Activated CD4-positive, alpha-beta T cell treated with anti-CD3 and anti-CD28 coated beads, Interleukin-2, amount 50 U/mL, for 1 hour (primary cell): ENCODE measurements at places on chromosomes 1 and 21.

- DNase-seq = no peak
Observed at GRCh38 chr1:216379441-216379840, 43.8 kb downstream of the USH2A start.

- no peak for DNase-seq
Observed at GRCh38 chr1:5936126-5936525, 56.1 kb downstream of the NPHP4 start.

DNA sequence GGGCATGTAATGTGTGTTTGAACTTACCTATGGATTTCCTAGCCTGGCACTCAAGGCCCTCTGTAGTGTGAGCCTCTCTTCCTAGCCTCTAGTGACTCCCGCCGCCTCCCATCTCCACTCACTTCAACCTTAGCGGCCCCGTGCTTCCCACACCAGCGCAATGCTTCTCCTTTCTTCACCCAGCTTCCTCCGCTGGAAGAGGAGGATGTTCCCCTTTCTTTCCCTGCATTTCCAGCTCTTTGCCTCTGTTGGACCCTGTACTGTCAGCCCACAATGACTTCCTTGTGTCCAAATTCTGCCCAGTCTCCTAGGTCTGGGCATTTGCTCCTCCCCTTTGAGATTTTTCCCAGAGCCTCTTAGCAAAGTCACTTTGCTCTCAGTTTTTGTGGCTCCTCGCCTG lies 138.1 kb upstream of the IRF2BP2 start:
- no peak for DNase-seq

DNA sequence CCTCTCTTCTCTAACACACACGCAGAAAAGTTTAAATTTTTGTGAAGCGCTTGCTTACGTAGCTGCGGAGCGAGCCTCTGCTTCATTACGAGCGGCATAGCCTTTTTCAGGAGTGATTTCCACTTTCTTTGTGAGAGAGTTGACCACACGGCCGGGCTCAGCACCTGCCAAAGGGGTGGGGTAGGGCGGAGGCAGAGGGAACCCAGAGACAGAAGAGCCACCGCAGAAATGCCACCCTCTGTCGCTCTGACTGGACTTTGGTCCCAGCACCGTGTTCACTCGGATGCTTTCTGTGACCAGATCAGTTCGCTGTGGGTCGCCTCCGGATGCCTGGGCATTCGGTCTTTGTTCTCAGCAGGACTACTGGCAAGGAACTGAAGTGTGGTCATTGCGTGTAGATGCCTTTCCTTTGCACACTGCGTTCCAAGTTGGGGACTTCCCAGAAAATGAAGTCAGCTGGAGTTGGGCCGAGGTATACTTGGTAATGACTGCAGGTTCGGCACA lies 883 bp downstream of the CHODL start:
- DNase-seq = no peak

DNA sequence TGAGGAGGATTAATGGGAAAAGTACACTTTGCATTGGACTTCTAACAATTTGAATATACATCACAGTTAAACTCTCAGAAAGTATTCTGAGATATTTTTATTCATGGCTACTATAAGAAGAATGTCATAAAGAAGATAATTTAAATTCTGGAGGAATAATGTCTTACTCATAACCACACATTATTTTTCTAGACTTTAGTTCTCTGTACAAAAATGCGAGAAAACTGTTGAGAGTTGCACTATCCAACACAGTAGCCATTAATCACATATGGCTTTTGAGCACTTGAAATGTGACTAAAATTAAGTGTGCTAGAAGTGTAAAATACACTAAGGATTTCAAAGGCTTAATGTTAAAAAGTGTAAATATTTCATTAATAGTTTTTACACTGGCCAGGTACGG lies 53.8 kb downstream of the CRB1 start:
- no peak for DNase-seq

DNA sequence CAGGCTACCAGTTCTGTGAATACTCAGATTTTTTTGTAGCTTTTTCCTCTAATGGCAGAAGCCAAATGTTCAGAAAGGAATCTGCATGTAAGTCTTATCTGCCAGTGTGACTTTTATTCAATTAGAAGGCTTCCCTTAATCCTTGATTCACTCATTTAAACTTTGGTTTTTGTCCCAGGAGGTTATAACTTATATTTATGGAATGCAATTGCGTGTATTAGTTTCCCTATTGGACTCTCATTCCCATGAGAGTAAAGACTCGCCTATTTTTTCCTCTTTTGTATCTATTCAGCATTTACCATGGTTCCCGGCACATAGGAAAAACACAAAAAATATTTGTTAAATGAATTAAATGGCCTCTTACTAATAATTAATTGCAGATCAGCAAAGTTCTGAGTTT lies 3.5 kb downstream of the NTMT2 start:
- DNase-seq = no peak

GRCh38 chr21:28674763-28675162 lies 317.9 kb downstream of the LTN1 start:
- DNase-seq = no peak

- DNase-seq = no peak
Observed at GRCh38 chr1:185250063-185250462, 67.0 kb downstream of the IVNS1ABP start.

DNA sequence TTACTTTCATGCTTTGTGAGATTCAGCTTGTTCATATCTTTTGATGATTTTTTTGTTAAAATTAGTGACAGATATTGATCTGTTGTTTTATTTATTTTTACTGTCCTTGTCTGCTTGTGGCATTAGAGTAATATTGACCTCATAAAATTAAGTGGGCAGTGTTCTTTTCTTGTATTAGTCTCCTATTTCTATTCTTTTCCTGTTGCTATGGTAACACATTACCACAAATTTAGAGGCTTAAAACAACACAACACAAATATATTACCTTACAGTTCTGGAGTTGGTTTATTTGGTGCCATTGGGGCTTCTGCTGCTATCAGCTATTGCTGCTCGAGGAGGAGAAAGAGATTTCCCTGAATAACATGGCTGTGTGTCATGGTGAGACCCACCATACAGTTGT lies 135.7 kb downstream of the C1orf94 start:
- no peak for DNase-seq

- DNase-seq = no peak
Observed at GRCh38 chr1:202272103-202272845, 69.5 kb downstream of the UBE2T start.

DNA sequence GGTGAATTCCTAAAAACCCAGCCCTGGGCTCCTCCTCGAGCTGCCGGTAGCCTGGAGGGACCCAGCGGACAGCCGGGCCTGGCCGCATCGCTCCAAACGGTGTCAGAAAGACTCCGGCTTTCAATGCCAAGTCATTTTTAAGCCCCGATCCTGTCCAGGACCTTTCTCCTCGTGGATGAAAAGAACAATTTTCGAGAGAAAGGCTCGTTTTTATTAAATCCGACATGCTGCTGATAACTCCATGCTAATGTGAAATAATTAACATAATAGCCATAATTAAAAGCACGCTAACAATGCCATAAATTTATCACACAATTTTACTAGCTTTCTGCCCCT lies 4.6 kb upstream of the FOXD3 start:
- DNase-seq = no peak

DNA sequence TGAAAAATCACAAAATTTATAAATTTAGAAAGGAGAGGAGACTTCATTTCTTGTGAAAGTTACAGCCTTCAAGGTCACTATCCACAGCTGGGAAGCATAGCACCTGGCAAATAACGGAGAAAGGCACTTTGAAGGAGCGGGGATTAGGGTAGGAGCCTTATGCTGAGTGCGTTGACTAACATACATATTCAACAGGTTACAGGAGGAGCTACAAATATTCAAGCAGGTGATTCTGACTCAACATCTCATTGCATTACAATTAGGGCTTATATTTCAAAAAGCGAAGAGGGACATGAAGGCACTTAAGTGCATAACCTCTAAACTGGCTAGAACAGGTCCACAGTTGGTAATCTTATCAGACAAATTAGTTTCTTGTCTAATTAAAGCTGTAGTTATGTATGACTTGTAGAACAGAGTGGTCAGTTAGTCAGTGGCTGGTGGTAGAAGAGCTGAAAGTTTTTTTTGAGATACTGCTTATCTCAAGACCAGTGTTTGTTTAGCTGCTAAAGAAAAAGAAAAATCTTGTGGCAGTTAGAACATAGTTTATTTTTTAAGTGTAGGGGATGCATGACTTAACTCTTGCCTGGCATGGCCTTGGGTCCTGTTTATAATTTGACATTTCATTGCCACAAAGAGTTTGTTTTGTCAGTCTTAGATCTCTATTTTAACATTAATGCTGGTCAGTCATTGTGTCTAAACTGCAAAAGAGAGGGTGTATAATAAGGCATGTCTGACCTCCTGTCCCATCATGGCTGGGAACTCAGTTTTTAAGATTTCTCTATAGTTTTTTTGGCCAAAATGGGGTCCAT lies 311.5 kb downstream of the DUSP10 start:
- DNase-seq = no peak

DNA sequence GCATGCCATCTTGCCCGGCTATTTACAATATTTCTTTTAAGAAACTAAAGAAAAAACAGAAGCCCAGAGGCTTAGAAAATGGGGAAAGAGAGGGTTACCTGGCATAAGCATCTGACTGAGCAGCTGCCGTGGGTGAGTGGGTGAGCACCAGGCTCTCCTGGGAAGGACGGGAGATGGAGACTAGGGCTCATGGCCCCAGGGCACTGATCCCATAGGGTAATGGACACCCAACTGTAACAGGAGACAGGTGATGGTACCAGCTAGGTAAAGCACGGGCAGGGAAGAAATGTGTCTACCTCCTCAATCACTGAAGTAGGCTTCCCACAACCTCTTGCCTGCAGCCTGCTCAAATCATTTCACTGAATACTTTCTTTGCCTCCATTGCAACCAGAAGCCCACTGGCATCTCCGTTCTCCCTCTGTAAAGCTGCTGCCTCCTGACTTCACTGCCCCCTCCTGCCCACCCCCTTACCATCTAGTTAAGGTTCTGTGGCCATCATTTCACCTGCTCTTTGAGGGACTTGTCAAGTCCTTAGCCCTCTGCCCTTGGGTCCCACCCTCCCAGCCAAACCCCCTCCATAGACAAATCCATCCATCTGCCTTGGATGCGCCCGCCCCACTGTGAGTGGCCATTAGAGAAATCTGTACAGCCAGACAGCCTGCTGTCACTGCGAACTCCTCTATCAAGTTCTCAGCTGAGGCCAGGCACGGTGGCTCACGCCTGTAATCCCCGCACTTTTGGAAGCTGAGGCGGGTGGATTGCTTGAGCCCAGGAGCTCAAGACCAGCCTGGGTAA lies 6.2 kb downstream of the TMEM125 start:
- DNase-seq = no peak

DNA sequence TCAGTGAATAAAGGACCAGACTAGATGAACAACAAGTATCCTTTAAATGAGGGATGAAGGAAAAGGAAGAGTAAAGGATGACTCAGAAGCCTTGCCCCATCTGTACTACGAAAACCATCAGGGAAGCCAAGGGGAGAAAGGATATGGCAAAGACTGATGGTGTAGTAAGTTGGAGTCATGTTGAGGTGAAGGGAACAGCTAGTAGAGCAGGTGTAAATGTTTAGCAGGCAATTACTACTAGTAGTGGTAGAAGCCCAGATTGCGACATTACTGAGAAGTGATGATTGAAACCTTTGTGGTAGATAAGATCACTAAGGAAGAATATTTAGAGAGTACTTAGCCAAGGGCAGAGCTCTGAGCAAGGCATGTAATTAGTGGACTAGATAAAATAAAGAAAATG lies 84.0 kb downstream of the PHTF1 start:
- no peak for DNase-seq

DNA sequence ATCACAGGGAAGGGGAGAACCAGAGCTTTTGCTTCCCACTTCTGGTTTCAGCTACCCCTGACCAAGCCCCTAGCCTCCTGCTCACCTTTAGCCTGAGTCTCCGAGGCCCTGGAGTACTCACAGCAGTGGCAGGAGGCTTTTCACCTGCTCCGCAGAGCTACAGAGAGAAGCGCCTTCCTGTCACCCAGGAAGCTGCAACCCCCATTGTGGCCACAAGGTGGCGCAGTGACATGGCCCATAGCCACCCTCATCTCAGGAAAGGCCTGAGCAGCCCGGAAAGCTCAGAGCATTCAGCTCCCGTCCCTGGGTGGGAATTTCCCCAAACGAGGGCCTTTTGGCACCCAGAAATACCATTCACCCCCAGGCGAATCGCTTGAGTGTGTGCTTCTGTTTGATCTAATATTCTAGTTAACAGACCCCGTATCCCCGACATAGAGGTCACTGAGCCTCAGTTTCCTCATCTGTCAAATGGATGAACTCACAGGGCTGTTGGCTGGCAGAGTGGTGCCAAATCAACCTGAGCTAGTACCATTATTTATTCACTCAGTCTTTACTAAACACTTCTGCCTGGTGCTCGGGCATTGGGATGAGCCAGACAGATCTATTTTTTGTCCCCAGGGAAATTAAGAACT lies 25.3 kb downstream of the A3GALT2 start:
- DNase-seq = peak; percentile 87

GRCh38 chr1:116429821-116430374 lies 56.9 kb downstream of the ATP1A1 start:
- no peak for DNase-seq

DNA sequence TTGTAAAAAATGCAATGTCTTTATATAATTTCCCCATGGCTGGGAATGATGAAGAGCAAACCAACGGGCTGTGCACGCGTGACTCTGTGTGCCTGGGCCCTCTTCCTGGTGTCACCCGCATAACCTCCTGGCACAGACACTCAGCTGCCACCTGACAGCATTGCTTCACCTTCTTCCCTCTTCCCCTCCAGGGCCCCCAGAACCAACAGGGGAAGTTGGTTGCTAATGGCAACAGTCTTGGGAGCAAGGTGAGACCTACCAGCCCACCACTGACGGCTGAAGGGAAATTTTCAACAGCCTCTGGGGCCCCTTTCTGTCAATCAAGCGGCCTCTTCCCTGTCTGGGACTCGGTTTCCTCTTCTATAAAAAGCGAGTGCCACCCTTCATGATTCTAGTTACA lies 33.2 kb downstream of the SSBP3 start:
- DNase-seq = no peak

GRCh38 chr1:53383136-53383870 lies 55.4 kb upstream of the LRP8 start:
- DNase-seq = no peak

DNA sequence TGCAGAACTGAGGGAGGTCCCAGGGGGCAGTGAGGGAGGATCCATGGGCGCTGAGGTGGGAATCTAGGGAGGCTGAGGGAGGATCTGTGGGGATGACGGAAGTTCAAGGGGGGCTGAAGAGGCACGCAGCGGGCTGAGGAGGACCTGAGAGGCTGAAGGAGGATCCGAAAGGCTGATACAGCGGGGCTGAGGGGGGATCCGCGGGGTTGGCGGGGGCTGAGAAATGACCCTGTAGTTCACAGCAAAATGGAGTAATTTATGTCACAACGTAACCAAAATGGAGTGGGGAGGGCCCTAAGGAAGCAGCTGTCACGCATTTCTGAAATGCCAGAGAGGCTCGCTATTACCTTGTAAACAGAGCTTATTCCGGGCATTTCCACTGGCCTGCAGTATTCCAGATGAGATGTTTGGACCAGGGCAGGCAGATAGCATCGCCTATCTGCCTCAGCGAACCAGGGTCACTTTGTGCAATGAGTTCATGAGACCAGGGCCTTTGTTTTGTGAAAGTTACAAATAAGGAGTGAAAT lies 926 bp upstream of the MRPL55 start:
- no peak for DNase-seq
